ENCODE measurements at places on chromosomes 5 and 9.

DNA sequence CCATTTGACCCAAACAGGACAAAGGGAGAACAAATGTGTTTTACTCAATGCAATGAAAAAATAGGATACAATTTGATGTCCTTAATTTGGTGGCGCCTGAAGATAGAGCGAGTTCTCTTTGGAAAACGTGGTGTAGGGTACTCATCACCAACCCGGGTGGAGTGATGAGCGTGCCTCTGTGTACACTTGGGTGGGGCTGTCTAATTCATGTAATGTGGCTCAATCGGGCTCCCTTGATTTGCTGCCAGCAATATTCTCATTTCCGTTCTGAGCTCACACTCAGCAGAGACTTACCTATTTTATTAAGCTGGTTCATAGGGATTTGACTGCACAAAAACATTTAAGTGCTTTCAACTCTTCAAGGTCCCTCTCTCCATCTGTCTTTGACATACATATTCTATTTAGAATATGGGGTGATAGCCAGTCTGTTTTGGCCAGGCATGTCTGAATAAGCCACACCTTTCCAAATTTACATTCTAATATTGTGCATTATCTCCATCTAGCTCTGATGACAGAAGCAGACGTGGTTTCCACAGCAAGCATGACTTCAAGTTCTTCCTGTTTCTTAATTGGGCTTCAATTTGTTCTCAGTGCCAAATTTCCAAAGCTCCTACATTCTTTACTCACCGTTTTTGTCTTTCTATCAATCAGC is 162.5 kb downstream of the IRX2 start:
- no peak for DNase-seq

DNA sequence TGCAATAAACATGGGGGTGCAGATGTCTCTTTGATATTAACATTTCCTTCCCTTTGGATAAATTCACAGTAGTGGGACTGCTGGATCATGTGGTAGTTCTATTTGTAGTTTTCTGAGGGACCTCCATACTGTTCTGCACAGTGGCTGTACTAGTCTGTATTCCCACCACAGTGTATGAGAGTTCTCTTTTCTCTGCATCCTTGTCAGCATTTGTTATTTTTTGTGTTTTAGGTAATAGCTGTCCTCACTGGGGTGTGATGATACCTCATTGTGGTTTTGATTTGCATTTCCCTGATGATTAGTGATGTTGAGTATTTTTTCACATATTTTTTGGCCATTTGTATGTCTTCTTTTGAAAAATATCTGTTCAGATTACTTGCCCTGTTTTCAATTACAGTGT is 562.5 kb downstream of the CSNK1G3 start:
- DNase-seq, result no peak

DNA sequence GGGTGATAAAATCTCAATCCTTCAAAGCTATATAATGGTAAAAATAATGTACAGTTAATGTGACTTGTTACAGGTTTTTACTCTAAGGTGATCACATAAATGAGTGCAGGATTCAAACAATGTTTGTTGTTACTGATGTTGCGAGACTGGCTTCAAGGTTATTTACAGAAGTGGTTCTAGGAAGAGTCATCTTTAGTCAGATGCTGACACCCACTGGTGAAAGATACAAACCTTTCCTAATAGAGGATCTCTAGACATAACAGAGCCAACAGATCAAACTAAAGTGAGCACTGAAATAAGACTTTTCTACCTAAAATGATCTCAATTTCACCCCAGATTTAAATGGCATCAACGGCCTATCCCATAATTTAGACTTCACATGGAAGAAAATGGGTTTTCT is 20.2 kb downstream of the ARSB start:
- DNase-seq, result no peak

GRCh38 chr9:127418037-127418471 is 6.1 kb upstream of the ZNF79 start:
- DNase-seq, result no peak

DNA sequence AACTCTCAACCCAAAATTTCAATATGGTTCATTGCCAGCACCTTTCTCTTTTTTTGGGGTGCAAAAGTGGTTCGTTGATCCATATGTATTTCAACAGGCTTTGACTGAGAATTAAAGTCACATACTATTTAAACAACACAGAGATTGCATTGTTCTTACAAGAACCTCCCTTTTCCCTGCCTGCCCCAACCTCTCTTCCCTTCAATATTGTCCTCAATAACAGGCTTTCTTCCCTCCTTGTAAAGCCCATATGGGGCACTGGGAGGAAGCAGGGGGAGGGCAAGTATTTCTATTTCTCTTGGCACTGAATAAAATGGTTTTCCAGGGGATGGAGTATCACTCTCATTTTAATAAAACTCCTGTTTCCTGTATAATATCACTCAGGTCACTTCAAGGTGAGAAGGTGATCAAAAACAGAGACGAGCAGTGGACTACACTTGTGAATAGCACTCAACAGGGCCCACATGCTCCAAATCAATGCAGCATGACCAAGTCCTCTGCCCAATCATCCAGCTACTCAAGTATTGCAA is 65.1 kb downstream of the EFNA5 start:
- no peak for DNase-seq

DNA sequence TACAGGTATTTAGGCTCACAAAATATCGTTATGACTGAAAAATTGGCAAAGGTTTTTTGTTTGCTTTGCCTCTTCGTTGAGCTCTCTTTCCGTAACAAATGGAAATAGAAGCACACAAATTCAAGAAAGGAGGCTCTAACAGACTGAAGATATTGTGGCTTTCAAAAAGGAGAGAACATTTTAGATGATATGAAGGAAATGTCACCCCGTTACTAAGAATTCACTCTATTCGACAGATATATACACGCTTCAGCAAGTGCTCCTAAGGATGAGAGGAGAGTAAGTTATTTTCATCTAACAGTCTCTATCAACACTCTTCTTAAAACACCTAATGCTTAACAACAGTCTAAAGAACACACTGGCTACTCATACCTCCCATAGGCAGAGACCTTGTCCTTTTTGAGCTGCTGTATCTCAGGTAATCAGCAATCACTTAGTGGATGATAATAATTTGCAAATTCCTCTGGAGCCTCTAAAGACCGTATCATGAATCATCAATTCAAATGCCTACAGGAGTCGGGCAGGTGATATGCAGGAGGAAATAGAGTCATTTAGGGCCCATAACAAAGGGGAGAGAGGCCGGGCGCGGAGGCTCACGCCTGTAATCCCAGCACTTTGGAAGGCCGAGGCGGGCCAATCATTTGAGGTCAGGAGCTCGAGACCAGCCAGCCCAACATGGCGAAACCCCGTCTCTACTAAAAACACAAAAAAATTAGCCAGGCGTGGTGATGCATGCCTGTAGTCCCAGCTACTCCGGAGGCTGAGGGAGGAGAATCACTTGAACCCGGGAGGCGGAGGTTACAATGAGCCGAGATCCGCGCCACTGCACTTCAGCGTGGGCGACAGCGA is 1.4 kb upstream of the HSDL2 start:
- no peak for DNase-seq

DNA sequence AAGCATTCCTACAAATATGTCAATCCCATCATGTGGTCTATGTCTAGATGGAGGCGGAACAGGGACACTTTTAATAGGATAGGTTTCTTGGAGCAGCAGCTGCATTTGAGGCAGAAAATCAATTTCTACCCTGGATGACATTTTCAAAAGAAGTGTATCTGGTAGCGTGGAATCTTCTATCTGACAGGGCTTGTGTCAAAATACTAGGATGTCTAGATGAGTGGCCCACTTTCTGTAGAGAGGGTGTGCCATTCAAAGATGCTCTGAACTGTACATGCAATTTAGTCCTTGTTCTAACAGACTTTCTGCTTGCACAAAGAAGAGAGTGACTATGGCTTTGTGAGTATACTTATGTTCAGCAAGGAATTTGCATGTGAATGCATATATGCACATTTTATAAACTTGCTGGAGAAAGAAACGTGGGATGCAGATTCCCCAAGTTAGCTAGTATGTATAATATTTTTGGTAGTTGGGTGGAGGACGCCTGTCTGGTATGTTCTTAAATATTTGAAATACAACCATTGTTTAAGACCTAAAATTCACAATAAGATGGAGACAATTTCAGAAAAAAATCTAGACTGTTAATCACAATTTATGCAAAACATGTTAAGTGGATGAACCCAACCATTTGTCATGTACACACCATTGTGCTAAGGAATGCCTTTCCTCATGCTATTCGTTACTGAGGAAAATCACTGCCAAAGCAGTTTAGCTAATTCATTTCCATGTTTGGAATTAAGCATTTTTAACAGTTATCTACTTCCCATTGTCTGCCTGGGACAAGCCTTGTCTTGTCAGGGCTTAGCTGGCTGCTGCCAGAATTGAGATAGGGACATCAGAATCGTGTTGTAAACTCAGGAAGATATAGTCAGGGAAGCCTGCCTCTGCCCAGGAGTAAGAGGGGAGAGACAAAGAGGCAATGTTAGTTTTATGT is 129.1 kb upstream of the MEF2C start:
- no peak for DNase-seq

DNA sequence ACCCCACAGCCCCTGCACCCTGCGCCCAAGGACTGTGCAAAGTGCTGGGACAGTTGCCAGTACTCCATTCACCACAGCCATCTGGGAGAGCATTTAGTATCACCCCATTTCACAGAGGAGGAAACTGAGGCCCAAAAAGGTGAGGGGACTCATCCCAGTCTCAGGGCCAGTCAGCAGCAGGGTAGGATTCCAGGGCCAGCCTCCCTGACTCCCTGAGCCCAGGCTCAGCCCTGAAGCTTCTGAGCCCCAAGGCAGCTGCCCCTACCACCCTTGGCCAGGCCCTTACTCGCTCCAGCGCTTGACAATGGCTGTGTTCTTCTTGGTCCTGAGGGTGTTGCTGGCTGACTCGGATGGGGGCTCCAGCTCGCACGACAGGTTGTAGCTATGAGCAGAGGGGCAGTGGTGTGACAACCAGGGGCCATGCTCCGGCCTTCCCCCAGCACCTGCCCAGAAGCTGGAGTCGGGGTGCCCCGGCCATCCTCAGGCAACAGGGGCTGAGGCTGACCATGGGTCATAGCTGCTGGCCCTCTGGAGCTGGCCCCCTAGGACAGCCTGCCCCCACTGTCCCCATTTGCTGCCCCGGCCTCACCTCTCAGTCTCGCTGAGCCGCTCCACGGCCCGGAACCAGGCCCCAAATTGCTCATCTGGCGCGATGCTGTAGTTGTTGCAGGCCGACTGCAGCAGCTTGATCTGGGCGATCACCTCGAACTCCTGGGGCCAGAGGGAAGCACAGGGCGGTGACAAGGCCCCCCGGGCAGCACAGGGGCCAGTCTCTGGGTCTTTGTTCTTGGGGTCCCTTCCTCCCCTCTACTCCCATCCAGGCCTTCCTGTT is 18.6 kb downstream of the RALGDS start:
- DNase-seq, result no peak

- DNase-seq, result no peak
Observed at GRCh38 chr9:19252885-19253219, 22.4 kb downstream of the DENND4C start.

DNA sequence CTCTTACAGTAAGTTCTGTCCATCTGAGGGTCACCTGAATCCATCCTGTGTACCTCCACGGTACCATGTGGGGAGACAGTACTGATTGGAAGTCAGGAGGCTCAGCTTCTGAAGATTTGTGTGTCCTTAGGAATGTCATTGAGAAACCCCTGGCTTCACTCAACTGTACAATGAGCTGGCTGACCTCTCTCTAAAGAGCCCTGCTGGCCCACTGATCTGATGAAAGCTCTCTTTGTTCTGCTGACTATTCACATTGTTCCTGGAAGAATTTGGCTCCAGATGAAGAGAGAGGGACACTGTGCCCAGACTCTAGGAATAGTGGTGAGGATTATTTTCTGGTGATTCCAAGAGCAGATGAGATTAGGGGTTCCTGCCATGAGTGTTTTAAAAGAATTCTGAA is 141.2 kb downstream of the LURAP1L start:
- no peak for DNase-seq

DNA sequence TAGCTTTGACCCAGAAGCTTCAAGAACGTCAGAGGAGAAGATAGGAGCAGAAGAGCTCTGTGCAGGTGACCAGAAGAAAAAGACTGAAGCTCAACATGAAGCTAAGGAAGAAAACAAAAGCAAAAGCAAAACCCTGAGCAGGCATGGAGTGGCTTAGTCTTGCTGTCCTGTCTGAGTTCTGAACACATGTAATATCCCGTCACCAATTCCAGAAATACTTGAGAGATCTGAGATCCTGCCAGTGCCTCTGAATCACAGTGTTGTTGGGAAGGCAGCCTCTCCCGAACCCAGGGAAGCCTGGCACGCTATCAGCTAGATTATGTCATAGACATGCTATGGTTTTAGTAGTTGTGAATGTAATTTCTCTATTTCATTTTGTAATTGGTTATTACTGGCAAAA is 235.7 kb downstream of the ICE1 start:
- no peak for DNase-seq

DNA sequence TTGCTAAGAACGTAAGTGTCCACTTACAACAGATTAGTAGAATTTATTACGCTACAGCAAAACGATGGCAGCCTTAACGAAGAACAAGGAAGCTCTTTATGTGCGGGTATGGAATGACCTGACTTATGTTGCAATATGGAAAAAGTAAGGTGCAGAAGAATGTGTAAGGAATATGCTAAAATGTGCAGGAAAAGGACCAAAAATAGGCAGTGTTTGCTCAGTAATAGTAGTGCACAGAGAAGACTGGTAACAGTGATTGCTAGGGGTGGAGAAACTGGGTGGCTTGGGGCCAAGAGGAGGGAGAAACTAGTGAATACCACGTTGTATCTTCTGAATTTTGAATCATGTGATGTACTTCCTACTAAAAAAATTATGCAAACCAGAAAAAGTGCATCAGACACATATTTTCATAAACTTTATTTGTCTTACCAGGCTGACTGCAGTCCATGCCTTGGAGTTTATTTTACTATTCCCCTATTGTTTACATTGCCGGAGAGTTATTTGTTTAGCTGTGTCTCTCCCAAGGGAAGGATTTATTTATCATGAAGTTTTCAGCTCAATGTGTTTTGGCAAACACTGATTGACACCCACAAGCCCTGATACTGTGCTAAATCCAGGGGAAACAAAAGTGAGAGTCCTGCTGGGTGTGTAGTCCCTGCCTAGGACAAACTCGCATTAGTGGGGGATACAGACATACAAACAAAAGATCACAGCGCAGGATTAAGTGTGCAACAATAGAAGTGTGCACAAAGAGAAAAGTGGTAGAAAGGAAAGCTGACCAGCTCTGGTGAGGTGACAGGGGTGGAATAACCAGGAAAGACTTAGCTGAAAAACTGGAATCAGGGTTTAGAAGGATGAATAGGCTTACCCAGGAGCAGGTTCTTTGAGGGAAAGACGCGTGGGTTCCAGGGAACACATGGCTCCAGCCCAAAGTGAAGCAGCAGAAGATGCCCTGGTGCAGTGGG is 34.0 kb upstream of the ZNF484 start:
- no peak for DNase-seq

GRCh38 chr5:126884269-126884819 is 107.4 kb downstream of the LMNB1 start:
- no peak for DNase-seq

DNA sequence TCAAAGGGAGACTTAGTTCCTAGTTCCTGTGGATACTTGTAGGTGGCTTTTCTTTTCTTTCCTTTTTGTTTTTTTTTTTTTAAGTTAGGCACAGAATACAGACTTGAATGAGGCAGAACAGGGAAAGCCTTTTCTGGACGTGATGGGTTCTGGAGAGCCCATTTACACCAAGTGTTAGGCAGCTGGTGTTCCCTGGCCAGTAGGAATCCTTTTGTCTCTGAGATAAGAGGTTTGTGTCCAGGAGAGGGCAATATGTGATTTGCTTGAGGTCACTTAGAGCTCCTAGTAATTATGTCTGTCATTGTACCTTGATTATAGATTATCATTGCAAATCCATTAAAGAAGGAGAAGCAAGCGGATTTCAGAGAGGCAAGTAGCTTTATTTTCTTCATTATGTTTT is 9.1 kb downstream of the MEGF10 start:
- no peak for DNase-seq
